Stimulated activated CD8-positive, alpha-beta memory T cell treated with anti-CD3 and anti-CD28 coated beads, Interleukin-4, amount 100 ng/mL, for 4 hours (primary cell): ENCODE measurements at places on chromosomes 16 and 17.

DNA sequence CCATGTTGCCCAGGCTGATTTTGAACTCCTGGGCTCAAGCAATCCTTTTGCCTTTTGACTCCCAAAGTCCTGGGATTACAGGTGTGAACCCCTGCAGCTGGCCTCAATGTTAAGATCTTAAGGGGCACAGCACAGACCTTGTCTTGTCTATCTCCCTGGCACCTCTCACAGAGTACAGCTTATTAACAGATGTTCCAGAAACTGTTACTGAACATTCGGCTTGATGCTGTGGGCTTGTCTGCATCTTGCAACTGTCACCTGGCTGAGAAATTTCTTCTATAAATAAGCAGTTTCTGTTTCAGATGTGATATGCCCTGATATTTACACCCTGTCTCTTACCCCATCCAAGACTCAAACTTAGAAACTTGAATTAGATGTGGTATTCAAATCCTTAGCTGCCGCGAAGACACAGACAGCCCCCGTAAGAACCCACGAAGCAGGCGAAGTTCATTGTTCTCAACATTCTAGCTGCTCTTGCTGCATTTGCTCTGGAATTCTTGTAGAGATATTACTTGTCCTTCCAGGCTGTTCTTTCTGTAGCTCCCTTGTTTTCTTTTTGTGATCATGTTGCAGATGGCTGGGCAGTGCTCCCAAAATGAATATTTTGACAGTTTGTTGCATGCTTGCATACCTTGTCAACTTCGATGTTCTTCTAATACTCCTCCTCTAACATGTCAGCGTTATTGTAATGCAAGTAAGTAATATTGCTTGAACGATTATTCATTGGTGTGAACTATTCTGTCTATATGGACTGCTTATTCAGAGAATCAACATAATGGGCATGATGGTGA is at the start of gene TNFRSF17:
Gene TNFRSF17, plus strand, starts transcription at position 450 of the 791 bp plus-strand sequence. Its CDS starts 115 bp downstream, at position 565.
- DNase-seq, result no peak

- no peak for DNase-seq
These were observed 28.0 kb downstream of the CACNA1G start for GRCh38 chr17:50588391-50589049.

- no peak for DNase-seq
These were observed 7.7 kb downstream of the CBX4 start for GRCh38 chr17:79831265-79832217.

DNA sequence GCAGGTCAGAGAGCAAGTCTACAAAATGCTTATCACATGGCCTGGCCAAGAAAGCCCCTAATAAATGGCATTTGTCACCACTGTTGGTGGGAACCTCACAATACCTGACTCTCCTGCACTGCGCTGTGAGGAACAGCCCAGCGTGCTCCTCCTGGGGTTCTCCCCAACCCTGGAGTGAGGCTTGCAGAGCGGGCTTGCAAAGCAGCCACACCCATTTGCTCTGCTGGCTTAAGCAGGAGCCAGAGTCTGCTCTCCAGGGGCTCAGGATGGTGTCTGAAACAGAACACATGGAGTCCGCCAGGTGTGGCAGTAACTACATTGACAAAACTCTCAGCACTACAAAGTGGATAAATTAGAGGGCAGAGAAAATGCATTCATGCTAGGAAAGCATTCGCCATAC is 331.0 kb upstream of the CCL2 start:
- DNase-seq, result no peak

GRCh38 chr17:34400301-34400931 is 37.4 kb upstream of the CCL1 start:
- DNase-seq, result no peak

- no peak for DNase-seq
These were observed 96.6 kb upstream of the SIAH1 start for GRCh38 chr16:48481772-48482171.

GRCh38 chr16:9332574-9333148 is 241.2 kb downstream of the HAPSTR1 start:
- no peak for DNase-seq

DNA sequence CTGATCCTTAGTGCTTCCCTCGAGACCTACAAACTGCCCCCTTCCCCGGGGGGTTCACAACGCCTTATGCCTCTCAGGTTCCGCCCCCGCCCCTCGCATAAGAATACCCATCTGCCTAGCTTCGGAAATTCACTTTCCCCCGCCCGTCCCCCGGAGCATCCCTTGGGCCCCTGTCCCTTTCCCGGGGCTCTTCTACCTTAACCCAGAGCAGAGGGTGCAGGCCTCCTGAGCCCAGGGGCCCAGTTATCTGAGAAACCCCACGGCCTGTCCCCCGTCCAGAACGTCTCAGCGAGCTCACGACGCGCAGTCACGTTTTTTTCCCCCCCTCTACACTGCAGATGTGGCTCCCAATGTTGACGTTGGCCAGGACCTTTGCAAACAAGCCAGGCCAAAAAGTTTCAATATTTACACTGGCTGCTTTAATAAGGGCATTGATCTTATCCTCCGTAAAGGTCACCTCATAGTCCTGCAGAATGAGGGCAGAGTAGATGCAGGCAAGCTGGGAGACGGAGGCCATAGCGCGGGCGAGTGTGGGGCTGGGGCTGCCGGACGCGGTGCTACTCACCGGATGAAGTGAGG is 1.4 kb upstream of the NBR1 start:
- DNase-seq, result no peak

- DNase-seq, result no peak
These were observed 7.5 kb downstream of the SLC13A2 start for GRCh38 chr17:28480799-28481571.

DNA sequence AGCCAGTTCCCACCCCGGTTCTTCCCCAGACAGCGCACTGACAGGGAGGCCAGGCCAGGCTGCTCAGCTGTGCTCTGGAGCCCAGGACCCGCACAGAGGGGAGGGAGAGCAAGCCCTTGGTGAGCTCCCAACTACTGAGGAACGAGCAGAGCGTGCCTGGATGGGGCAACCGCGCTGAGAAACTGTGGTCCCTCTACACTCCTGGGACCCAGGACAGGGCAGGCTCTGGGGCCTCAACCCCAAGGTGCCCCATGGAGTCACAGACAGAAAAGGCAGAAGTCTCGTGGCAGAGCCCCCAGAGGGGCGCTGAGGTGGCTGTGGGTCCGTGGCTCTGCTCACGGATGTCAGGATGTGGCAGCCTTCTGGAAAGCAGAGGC is 16.3 kb downstream of the SLX4 start:
- DNase-seq, result no peak

DNA sequence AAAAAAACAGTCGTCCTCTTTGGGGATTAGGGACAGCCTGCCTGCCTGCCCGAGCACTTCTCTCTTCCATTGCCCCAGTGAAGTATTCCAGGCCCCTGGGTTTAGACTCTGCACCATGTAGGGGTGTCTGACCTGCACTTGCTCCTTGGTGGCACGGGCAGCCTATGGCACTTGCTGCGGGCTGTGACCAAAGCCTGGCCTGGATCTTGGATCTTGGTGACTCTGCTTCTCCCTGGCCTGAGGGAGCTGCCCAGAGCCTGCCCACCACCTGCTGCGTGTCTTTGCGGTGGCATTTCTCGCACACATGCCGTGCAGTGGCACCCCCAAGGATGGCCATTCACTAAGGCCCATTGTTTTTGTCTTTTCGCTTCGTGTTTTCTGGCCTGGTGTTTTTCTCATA is 6.1 kb upstream of the STH start:
- DNase-seq, result no peak

- DNase-seq, result no peak
These were observed 46.1 kb upstream of the KCNJ2 start for GRCh38 chr17:70123193-70123592.

GRCh38 chr16:84643180-84643583 is 5.1 kb upstream of the KLHL36 start:
- no peak for DNase-seq
